ENCODE measurements at places on chromosomes 5 and 9.

DNA sequence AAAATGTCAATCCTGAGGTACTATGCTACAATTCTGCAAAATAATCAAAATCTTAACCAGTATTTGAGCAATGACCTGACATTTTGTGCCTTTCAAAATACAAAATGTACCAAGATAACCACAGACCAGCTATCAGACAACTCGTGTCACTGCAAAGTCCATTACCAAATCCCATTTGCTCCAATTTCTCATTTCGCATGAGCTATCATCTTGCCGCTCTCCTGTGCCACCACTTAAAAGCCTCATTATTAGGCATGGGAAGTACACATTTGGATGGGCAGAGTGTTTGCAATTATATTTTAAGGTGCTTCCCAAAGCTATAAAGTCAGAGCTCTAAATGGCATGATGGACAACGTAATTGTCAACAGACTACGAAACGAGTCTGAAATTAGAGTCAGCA is 205.2 kb downstream of the AGTPBP1 start:
- DNase-seq: no peak

DNA sequence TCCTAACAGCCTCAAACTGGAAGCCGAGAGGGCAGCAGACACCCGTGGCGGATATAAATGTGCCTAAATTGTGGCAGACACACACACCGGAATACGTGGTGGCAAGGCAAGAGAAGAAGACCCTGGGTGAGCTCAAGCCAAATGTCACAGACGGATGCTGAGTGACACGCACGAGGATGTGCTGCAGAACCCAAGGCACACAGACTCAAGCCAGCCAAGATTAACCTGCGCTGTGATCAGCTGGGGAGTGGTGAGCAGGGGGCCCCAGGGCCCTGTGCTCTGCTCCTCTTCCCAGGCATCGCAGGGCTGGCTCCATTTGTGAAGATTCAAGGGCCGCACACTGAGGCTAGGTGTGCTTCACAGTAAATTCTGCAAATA is 16.4 kb downstream of the SEMA4D start:
- peak; percentile 51 for DNase-seq

DNA sequence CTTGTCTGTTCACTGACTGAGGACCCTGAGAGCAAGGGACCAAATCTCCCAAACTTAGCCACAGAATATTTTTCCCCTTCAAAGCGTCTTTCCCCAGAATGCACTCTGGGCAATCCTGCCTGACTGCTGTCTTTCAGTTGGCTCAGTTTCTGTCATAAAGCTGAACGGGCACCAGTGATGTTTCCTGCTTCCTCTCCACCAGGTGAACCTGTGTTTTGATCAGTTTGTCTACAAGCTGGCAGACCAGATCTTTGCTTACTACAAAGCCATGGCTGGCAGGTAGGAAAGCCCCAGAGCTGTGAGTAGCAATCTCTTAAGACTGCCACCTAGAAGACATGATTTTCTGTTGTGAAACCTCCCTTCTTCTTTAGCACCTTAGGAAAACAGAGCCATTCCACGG is 61.8 kb downstream of the CYFIP2 start:
- no peak for DNase-seq

DNA sequence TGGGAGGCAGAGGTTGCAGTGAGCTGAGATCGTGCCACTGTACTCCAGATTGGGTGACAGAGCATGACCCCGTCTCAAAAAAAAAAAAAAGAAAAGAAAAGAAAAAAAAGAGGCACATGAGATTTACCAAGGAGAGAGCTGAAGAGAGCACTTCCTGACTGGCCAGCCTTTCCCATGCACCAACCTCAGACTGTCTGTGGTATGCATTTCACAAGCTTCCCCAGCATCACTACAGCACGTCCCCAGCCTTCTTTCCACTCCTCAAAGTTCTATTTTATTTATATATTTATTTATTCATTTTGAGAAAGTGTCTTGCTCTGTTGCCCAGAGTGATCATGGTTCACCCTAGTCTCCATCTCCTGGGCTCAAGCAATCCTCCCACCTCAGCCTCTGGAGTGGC is 13.6 kb upstream of the FUBP3 start:
- DNase-seq: no peak
